ENCODE measurements at places on chromosomes 12 and 14. TPM values are rescaled to one million over a fixed set of nuclear protein-coding genes. Genes with fewer than 3 reads are reported as not detected.

The SLC25A47 gene
- total RNA-seq = not detected

The LRFN5 gene
- not detected for total RNA-seq

The VDR gene
- total RNA-seq = 106 TPM

The CMA1 gene
- total RNA-seq = not detected

The SMIM41 gene
- total RNA-seq = not detected

The OR6S1 gene
- total RNA-seq = not detected

The NKX2-1 gene
- not detected for total RNA-seq

The RPS6KL1 gene
- 5.0 TPM for total RNA-seq

The STAC3 gene
- total RNA-seq = 1.4 TPM

The RTRAF gene
- total RNA-seq = 204 TPM

The TRPV4 gene
- total RNA-seq = not detected

The RAB21 gene
- total RNA-seq = 90.5 TPM

The KLRG1 gene
- total RNA-seq = 8.7 TPM

The CPSF6 gene
- total RNA-seq = 117 TPM

The FAM177A1 gene
- 40.1 TPM for total RNA-seq

The SLC10A1 gene
- not detected for total RNA-seq

The LACRT gene
- total RNA-seq = not detected

The KITLG gene
- 0.15 TPM for total RNA-seq

The ANO4 gene
- not detected for total RNA-seq

The KRT84 gene
- not detected for total RNA-seq

The IFNG-AS1 gene
- 0.46 TPM for total RNA-seq

The INF2 gene
- total RNA-seq = 64.9 TPM

The DPPA3 gene
- not detected for total RNA-seq

The GPR137C gene
- total RNA-seq = 0.55 TPM

The AMHR2 gene
- not detected for total RNA-seq

The GUCY2C gene
- not detected for total RNA-seq

The TAS2R7 gene
- total RNA-seq = not detected

The CCDC60 gene
- not detected for total RNA-seq

The PRH2 gene
- total RNA-seq = not detected

The NOVA1 gene
- 0.19 TPM for total RNA-seq

The STON2 gene
- 0.32 TPM for total RNA-seq

The KRT82 gene
- total RNA-seq = not detected

The NTF3 gene
- total RNA-seq = not detected

The CPNE6 gene
- not detected for total RNA-seq

The MYH6 gene
- not detected for total RNA-seq

The KCNJ8 gene
- not detected for total RNA-seq

The CLEC14A gene
- not detected for total RNA-seq

The GPRC5D gene
- not detected for total RNA-seq

The CLEC9A gene
- not detected for total RNA-seq

The KRT6B gene
- total RNA-seq = not detected

The RD3L gene
- total RNA-seq = not detected

The ATG101 gene
- 50.4 TPM for total RNA-seq

The LRTM2 gene
- not detected for total RNA-seq

The ANO2 gene
- not detected for total RNA-seq

The KCNH5 gene
- total RNA-seq = not detected

The DAO gene
- total RNA-seq = not detected

The C1QL4 gene
- total RNA-seq = not detected

The KRT80 gene
- not detected for total RNA-seq

The MRPS35 gene
- 62.8 TPM for total RNA-seq

The KRT79 gene
- 0.44 TPM for total RNA-seq

The CD69 gene
- total RNA-seq = 83.5 TPM

The BTG1 gene
- 76.8 TPM for total RNA-seq

The TSPAN31 gene
- total RNA-seq = 8.6 TPM

The EXOC5 gene
- 84.1 TPM for total RNA-seq

The CDH24 gene
- total RNA-seq = 0.53 TPM

The IGFBP6 gene
- total RNA-seq = 1.8 TPM

Measured in activated CD8-positive, alpha-beta memory T cell treated with anti-CD3 and anti-CD28 coated beads for 36 hours (primary cell).